Right cardiac atrium (tissue), 5 donors: ENCODE measurements at places on chromosomes 6 and 20. TPM values are rescaled to one million over a fixed set of nuclear protein-coding genes. Genes with fewer than 3 reads are reported as not detected.

The TXLNB gene
- polyA plus RNA-seq = 48.7 TPM

The PGC gene
- 1.00 TPM for polyA plus RNA-seq

The FAM217A gene
- not detected for polyA plus RNA-seq

The MYH7B gene
- polyA plus RNA-seq = 125 TPM

The TGM2 gene
- polyA plus RNA-seq = 447 TPM

The MCCD1 gene
- polyA plus RNA-seq = not detected
